ENCODE measurements at places on chromosomes 12 and 14.

DNA sequence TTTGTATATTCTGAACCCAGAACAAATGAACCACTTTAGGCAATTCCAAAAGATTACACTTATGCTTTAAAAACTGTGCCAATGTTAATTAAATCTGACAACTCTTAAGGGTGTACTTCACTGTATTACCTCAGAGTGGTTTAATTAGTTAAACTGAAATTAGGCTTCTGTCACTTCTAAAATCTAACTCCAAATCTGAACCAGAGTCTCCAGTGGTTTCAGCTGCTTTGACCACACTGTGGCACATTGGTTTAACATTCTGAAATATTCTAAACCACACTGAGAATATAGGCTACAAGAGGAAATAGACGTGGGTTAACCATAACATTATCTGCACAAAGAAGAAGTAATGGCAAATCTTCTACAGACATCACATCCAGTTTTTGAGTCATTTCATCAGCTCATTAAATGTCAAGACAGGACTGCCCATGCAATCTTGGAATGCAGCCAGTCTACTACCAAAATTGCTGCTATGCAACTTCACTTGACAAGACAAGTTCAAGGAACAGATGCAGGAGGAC, 94.8 kb downstream of the LRP6 start:
- no peak for DNase-seq

DNA sequence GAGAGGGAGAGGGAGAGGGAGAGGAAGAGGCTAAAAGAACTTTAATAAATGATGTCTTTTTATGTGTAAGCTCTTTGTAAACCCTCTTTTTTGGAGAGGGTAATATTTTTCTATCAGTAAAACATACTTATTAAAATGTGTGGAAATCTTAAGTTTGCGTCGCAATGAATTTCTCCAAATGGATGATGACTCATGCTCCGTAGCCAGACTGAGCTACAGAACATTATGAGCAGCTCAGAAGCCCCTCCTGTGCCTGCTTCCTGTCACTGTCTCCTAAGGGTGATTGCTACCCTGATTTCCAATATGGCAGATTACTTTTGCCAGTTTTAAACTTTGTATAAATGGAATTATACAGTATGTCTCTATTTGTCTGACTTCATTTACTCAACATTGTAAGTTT, 13.0 kb upstream of the PYGL start:
- DNase-seq = no peak

DNA sequence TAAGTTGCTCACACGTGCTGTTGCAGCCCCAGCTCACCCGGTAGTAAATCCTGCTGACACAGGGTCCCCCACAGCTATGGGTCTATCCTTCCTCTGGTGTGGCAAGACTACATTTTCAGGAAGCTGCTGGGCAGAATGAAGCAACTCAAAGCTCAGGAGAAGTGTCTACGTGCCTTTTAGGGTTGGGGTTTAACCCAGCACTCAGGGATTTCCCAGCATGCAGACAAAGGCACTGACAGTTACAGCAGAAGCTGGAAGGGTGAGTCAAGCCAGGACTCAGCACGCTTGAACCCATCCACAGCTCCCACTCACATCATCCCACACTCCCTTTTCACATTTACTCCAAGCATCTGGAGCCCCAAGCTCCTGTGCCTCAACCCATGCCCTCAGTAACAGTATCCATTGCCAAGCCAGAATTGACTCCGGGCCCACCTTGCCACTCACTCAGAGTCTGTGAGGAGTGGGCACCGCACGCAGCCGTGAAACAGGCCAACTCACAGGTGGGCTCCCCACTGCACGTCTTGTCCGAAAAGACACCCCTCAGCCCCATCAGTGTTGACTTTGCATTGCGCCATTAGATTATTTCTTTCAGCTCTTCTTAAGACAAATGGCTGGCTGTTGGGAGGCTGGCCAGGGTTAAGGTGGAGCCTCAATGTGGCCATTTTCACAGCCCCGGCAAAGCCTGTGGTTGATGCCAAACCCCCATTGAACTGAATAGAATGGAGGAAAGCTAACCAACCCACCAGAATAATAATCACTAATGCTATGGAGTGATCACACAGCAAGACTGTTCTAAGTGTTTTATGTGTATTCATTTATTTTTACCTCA, 59.6 kb downstream of the ZFP36L1 start:
- DNase-seq = no peak

DNA sequence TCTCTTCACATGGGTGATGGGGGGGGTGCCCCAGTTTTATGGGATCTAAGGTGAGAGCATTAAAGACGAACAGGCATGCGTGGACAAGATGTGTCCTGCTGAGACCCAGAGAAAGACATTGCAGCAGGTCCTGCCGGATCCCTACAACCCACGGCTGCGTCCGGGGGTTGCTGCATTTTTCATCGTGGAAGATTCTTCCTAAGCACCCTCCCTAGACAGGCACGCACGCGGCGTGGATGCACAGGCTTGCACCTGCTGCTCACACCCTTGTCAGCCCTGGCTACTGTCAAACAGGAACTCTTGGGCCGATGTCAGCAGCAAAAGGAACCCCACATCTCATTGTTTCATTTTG, 280.6 kb upstream of the RTL1 start:
- no peak for DNase-seq

GRCh38 chr14:102008891-102009290, 44.5 kb downstream of the DYNC1H1 start:
- DNase-seq = no peak

- no peak for DNase-seq
These were observed 56.9 kb upstream of the PIWIL1 start for GRCh38 chr12:130280742-130281141.

DNA sequence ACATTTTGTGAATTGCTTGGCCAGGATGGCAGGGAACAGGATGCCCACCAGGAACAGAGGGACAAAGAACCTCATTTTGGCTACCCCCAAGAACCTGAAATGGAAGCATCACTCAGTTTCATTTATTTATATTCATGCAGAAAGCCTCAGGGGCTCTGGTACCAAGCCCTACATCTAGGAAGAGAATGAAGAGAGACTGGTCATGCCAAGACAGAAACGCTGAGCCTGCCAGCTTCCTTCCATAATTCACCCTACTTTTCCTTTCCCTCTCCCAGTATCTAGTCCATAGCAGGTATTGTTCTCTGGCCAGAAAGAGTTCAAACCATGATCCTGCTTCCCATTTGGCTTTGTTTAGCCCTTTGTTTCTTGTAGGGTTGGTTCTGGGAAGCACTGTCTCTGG, at the start of gene LALBA:
Gene LALBA (minus strand): TSS at position 101 of the 400 bp plus-strand sequence. CDS start 26 bp downstream, at position 75.
- no peak for DNase-seq

- no peak for DNase-seq
These were observed 94.5 kb downstream of the MYRFL start for GRCh38 chr12:69919495-69919894.

DNA sequence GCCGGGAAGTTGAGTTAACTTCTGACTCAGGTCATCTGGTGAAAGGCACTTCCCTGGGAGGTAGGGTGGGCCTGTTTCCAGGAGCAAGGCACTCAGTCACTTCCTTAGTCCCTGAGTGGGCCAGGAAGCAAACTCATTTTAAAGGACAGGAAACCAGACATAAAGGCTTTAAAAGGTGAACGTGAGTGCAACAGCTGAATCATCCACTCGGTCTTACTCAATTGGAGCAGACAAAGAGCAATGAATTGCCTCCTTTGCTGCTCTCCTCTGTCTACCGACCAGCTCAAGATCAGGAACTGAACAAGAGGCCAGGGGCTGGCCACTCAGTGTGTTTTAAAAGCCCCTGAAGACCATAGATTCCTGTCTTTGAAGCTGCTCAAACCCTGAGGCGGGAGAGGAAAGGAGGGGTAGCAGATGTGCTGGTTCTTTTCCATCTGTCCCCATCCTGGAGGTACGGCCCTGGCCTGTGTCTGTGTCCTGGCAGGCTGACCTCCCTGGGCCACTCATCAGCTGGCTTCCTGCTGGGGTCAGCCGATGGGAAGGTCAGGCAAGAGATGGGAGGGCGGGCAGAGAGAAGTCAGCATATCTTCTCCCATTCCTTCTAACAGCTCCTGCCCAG, 148.9 kb downstream of the PPM1H start:
- no peak for DNase-seq

DNA sequence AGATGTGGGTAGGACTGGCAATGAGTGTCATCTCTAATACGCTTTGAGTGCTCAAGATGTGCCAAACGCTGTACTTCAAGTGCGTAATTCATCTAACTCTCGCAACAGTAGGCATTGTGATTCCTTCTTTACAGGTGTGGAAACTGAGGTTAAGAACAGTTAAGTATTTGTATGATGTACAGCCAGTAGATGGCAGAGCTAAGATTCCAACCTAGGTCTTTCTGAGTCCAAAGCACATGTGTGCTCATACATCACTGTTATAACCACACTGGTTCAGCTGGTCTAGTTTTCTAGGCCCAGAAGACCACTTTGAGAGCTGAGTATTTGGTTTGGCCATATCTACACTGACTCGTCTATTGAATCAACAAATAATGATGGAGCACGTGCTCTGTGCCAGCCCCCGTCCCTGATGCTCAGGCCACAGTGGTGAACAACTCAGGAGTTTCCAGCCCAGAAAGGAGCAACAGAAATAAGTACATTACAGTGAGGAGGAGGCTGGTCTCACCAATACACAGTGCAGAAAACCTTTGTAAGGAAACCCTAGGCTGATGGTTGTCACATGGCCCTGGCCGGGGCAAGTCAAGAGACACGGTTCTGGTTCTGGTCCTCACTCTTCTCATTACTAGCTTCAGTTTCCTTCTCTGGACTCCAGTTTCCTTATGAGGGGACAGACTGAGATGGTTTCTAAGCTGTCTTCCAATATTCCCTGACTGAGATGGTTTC, 69.3 kb upstream of the SCN8A start:
- no peak for DNase-seq

DNA sequence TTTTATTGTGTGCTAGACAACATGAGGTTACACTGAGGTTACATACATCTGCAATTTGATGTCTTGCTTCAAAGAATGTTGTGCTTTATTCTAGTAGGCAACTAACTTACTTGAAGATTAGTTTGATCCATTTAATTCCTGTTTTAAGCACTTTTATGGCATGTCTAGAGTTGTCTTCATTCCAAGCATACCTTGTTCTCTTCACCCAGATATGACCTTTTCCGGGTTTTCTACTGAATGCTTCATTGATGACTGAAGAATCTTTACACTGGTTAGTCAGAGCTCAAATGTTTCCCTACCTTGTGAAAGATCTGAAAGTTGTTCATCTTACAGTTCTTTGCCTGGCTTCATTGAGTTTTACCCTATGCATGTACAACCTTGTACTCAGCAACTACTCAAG, 274.0 kb upstream of the KITLG start:
- DNase-seq = no peak

GRCh38 chr14:38003746-38004609, 203.7 kb upstream of the SSTR1 start:
- DNase-seq = no peak

GRCh38 chr12:24078318-24078765, 128.9 kb upstream of the SOX5 start:
- DNase-seq = no peak

- no peak for DNase-seq
These were observed 13.4 kb downstream of the SERPINA6 start for GRCh38 chr14:94309721-94310120.

DNA sequence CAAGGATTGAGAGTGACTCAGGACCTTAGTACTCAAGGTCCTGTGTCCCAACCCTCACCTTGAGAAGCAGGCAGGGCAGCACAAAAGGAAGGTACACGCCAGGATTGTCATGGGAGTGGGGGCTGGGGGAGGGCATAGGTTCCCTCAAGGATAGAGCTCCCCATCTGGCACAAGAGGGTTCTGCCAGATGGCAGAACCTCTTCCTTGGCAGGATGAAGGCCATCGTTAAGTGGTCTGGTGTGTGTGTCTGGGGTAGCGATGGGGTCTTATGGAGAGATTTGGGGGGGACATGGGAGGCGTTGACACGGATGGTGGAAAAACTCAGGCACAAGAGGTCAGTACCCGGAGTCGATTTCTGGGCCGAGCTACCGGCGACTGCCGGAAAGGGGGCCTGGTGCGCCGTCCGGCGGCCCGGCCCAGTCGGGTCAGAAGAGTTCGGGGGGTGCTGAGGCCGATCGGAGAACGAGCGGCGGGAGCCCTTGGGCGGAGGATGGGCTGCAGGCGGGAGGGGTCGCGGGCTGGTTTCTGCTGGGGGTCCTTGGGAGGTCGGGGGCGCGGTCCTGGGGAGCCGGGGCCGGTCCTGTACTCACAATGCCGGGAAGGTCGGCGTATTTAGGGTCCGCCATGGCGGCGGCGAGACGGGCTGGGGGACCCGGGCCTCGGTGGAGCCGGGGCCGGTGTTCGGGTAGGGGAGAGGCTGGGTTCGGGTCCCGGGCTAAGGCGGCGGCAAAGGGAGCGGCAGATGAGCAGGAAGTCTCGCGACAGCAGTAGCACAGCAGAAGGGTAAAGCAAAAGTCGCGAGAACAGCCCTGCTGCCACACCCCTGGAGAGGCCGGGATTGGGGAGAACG, at the start of gene DCTN2:
Gene DCTN2 (minus strand): TSS at position 755 of the 850 bp plus-strand sequence. CDS start 129 bp downstream, at position 626.
- DNase-seq = peak; percentile 90

DNA sequence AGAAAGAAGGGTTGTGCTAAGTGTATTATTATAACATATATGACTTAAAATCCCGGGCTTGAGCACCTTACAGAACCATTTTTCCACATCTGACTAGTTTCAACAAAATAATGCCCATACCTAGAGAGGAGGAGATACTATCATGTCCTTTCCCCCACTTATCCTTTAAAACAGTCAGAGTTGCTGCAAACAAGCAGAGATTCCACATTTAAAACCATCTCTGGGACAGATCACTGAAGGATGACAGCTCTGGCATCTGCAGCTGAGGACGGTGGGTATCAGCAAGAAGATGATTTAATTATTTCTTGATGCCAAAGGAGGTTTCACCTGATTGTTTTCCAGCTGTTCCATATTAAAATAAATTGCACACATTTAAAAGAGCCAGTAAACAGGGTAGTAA, 328.0 kb upstream of the TMTC1 start:
- DNase-seq = no peak

GRCh38 chr14:96752125-96752524, 45.1 kb upstream of the VRK1 start:
- DNase-seq = no peak
